ENCODE measurements at places on chromosomes 7 and 10.

- no peak for DNase-seq
These were observed 508.8 kb downstream of the CCSER2 start for GRCh38 chr10:84837041-84837812.

DNA sequence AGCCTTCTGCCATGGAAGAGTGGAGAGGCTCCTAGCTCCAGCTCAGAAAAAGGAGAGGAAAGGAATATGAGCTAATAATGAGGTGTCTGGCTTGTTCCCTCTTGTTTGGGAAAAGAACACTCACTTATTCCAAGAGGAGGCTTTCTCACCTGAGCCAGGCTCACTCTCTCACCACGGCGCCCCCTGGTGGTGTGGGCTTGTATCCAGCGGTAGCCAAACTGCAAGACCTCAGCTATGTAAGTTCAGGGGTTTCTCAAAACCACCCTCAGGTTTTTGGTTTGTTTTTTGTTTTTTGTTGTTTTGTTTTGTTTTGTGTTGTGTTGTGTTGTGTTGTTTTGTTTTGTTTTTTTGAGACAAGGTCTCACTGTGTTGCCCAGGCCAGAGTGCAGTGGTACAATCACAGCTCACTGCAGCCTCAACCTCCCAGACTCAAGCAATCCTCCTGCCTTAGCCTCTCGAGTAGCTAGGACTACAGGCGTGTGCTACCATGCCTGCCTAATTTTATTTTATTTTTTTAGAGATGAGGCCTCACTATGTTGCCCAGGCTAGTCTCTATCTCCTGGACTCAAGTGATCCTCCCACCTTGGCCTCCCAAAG is 124.0 kb downstream of the TMEM130 start:
- DNase-seq = peak; percentile 77

- DNase-seq = no peak
These were observed 320.7 kb downstream of the SUGCT start for GRCh38 chr7:40455485-40455884.

DNA sequence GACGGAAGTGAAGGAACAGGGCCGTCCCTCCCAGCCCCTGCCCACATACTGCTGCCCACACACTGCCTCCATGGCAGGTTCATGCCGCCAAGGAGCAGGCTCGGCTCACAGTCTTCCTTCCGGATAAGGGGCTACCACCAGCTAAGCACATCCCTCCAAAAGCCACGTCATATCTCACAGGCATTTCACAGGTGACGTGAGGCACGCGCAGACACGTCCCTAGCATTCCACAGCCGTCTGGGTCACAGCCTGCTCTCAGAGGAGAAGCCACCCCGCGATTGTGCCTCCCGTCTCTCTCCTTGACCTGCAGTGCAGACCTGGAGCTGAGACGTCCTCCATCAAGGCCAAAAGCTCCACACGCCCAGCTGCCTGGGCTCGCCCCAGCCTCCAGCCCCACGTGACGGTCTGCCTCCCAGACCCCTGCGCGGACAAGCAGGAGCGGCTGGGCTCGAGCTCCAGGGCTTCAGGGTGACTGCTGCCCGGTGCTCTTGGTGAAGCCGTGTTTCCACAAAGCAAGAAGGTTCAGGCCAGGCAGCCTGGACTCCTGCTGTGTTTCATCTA is 114.0 kb downstream of the MAD1L1 start:
- DNase-seq = no peak

DNA sequence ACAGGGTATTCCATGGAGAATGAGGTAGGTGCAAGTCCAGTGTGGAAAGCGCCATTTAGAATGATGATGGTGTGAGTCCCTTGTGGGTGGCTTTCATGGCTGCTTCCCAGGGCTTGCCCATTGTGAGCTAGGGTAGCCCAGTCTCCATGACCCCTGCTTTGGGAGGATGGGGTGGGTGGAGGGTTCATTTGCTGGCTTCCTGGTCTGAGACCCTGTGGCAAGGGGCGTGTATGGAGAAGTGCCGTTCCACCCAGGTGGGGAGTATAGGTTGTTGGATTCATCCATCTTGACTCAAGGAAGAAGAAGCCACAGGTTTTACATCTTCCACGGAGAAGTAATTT is 27.7 kb downstream of the CCM2 start:
- peak; percentile 22 for DNase-seq

GRCh38 chr10:23478570-23478969 is 39.7 kb downstream of the OTUD1 start:
- no peak for DNase-seq

GRCh38 chr10:132574783-132575319 is 37.3 kb downstream of the INPP5A start:
- DNase-seq = no peak

GRCh38 chr10:123551259-123551658 is 114.9 kb upstream of the GPR26 start:
- DNase-seq = no peak

DNA sequence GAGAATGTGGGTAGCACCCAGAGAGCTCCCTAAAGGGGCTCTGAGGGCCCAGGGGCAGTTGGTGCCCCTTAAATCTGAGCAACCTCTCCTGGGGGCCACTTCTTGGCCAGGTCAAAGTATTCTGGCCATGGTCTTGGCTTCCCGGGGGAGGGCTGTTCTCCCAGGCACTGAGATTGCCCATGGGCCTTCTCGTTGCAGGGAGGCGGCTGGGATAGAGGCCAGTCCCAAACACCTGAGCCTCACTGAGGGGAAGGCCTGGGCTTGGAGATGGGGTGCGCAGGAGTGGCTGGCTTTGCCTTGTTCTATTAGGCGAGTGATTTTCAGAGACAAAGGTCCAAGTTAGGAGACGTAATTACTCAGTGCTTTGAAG is 33.5 kb downstream of the ZNF783 start:
- DNase-seq = no peak

- DNase-seq = no peak
These were observed 87.2 kb upstream of the LRRTM3 start for GRCh38 chr10:66838656-66839055.

- no peak for DNase-seq
These were observed 271.2 kb upstream of the IGFBP3 start for GRCh38 chr7:46192271-46192670.

DNA sequence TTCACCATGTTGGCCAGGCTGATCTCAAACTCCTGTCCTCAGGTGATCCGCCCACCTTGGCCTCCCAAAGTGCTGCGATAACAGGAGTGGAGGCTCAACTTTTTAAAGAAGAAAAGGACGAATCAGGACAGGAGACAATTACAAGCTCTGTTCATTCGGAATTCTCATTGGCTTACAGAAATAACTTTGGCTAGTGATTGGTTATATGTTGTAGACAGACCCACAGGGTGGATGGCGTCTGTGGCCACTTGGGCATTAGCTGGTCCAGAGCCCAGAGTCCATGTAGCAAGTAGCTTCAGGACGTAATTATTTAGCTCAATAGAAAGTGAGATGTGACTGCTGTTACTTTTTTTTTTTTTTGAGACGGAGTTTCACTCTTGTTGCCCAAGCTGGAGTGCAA is 160.5 kb upstream of the TNRC18 start:
- no peak for DNase-seq

- peak; percentile 15 for DNase-seq
These were observed 736.6 kb downstream of the AUTS2 start for GRCh38 chr7:70334871-70335270.

GRCh38 chr7:93817526-93817925 is 73.0 kb downstream of the TFPI2 start:
- DNase-seq = no peak

DNA sequence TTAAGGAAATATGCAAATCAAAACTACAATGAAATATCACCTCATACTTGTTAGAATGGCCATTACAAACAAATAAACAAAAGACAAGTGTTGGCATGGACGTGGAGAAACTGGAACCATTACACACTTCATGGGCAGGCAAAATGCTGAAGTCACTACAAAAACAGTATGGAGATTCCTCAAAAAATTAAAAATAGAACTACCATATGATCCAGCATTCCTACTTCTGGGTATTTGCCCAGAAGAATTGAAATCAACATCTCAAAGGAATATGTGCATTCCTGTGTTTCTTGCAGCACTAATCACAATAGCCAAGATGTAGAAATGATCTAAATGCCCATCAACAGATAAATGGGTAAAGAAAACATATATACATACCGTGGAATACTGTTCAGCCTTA is 83.6 kb downstream of the NRCAM start:
- no peak for DNase-seq

DNA sequence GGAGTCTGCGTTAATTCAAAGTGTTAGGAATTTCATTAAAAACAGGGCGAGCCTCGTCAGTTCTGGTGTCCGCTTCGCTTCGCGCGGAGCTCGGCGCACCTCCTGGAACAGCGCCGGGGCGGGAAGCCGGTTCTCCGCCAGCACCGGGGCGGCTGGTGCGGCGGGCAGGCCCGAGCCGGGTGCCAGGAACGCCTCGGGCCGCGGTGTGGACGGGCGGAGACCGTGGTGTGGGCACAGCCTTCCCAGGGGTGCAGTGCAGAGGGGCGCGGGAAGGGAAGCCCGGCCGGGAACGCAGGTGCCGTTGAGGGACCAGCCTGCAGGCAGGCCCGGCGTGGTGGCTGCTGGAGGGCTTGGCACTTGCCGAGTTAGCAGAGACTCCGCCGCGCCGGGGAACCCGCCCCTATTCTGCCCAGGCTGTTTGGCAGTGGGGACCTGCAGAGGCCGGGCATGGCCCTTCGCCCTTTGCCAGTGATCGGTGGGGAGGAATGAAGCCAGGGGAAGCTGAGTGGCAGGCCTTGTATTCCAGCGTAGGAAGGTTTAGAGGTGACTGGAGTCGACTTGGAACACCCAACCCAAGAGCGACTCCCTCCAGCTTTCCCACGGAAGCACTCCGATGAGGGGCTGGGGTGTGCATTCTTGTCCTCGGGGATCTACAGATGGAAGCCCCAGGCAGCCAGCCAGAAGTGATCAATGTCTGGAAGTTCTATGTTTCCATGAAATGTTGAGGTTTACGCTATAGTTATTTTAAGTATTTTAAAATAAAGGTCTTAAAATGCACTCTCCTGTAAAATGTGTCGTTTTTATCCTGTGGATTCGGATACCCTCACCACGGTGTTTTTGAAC is 945 bp upstream of the RHEB start:
- peak; percentile 40 for DNase-seq

DNA sequence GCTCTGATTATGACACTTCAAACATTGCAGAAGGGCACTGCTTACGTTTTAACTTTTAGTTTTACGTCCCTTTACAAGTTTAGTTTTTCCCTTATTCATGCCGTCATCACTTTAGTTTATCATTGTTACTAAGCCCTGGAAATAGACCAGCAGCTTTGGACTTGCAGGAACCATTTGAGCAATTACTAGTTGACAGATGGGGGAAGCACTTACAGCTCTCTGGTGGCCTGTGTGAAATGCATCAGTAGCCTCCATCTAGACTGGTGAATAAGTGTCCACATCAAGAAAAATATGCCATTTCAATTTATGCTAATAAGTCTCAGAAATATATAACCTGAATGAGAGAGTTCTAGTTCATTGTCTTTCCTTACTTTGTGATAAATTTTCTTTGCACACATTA is 194.9 kb upstream of the GRM3 start:
- no peak for DNase-seq

- peak; percentile 81 for DNase-seq
These were observed 45.7 kb upstream of the HSPA12A start for GRCh38 chr10:116787893-116788665.

- DNase-seq = no peak
These were observed 286.8 kb upstream of the KLF14 start for GRCh38 chr7:131020759-131021261.

- DNase-seq = no peak
These were observed 54.7 kb downstream of the LRRC72 start for GRCh38 chr7:16581286-16581685.

- DNase-seq = no peak
These were observed 636.7 kb upstream of the SEMA3D start for GRCh38 chr7:85823396-85824080.

- no peak for DNase-seq
These were observed 117.4 kb downstream of the TES start for GRCh38 chr7:116327752-116328151.

DNA sequence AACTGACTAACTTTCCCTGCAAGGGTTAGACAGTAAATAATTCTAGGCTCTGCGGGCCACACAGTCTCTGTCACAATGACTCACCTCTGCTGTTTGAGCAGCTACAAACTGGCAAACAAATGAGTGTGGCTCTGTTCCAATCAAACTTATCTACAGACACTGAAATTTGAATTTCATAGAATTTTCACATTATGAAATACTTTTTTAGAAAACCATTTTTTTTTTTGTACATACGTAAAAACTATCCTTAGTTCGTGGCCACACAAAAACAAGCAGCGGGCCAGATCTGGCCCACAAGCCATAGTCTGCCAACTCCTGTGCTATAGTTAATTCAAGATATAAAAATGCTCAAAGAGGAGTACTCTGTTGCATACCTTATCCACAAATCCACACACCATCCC is 32.6 kb downstream of the PIP4K2A start:
- peak; percentile 70 for DNase-seq

- no peak for DNase-seq
These were observed 41.3 kb downstream of the CELF2 start for GRCh38 chr10:11058965-11059364.

- DNase-seq = no peak
These were observed 861.5 kb upstream of the ZWINT start for GRCh38 chr10:57222603-57223002.

- DNase-seq = no peak
These were observed 38.5 kb downstream of the VIPR2 start for GRCh38 chr7:159105832-159106811.

GRCh38 chr7:11750191-11750590 is 81.8 kb downstream of the THSD7A start:
- no peak for DNase-seq

DNA sequence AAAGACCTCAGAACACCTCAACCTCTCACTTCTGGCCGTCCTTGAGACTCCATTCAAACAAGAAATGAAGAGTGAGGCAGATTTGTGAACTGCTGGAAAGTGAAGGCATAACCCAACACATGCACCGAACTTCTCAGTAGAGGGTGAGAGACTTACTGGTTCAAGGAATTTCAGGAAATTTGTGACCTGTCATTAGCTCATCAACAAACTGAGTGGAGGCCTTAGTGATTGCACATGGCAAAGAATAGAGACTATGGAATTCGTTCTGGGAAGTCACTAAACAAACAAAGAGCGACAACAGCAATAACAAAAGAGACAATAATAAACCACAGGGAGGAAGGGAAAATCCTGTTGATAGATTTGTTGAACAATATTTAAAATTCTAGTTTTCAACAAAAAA is 125.0 kb upstream of the AKR1E2 start:
- DNase-seq = no peak

- DNase-seq = no peak
These were observed 86.5 kb upstream of the GRB10 start for GRCh38 chr7:50869108-50869725.

GRCh38 chr10:84012831-84013458 is 126.4 kb upstream of the GHITM start:
- DNase-seq = no peak

DNA sequence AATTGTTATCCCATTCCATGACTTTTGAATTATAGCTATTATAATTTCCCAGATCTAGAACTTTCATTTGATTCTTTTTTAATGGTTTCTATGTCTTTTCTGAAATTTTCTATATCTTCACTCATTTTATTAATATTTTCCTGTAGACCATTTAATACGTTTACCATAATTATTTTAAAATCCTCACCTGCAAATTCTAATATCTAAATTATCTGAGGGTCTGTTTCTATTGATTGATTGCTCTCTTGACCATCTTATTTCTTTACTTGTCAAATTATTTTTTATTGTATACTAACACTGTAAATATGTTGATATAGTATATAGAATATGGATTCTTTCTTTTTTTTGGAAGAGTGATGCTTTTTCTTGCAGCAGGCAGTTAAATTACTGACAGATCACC is 229.3 kb upstream of the CTBP2 start:
- no peak for DNase-seq

- DNase-seq = no peak
These were observed 3.0 kb upstream of the TMEM184A start for GRCh38 chr7:1558841-1559625.

GRCh38 chr10:121155742-121156474 is 304.7 kb downstream of the WDR11 start:
- DNase-seq = no peak

Measured in CD4-positive, alpha-beta T cell treated with Interleukin-17A for 4 hours (primary cell).